ENCODE measurements at places on chromosomes 5 and 9.

- no peak for DNase-seq
These were observed 14.1 kb downstream of the PDLIM4 start for GRCh38 chr5:132271251-132272246.

DNA sequence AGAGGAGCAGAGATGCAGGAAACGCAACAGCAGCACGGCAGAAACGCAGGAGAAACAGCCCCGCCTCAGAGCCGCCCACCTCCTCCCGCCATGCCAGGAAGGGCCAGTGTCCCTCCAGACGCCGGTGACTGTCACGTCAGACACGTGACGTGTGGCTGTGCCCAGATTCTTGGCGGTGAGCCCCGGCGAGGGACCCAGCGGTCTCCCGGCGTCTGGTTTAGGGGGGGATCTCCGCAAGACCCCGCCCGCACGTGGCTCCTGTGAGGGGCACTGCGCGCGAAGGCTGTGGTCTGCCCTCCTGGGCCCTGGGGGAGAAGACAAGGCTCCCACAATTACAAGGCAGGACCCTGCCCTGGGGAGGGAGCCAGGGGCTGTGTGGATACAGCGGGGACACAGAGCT is 2.4 kb upstream of the LCN8 start:
- DNase-seq, result no peak

- DNase-seq, result no peak
These were observed 171.4 kb upstream of the CDH10 start for GRCh38 chr5:24816206-24816605.

DNA sequence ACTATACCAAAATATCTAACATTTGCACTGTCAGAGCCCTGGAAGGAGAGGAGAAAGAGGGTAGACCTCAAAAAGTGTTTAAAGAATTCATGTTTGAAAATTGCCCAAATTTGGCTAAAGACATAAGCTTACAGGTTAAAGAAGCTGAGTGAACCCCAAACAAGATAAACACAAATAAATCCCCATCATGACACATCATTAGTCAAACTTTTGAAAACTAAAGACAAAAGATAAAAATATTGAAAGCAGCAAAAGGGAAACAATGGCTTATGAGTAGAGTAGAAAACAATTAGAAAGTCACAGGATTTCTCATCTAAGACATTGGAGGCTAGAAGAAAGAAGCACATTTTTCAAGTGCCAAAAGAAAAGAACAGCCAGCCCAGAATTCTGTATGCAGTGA is 6.1 kb upstream of the UBLCP1 start:
- DNase-seq, result no peak

GRCh38 chr5:68398146-68398812 is 182.7 kb downstream of the PIK3R1 start:
- DNase-seq, result no peak

DNA sequence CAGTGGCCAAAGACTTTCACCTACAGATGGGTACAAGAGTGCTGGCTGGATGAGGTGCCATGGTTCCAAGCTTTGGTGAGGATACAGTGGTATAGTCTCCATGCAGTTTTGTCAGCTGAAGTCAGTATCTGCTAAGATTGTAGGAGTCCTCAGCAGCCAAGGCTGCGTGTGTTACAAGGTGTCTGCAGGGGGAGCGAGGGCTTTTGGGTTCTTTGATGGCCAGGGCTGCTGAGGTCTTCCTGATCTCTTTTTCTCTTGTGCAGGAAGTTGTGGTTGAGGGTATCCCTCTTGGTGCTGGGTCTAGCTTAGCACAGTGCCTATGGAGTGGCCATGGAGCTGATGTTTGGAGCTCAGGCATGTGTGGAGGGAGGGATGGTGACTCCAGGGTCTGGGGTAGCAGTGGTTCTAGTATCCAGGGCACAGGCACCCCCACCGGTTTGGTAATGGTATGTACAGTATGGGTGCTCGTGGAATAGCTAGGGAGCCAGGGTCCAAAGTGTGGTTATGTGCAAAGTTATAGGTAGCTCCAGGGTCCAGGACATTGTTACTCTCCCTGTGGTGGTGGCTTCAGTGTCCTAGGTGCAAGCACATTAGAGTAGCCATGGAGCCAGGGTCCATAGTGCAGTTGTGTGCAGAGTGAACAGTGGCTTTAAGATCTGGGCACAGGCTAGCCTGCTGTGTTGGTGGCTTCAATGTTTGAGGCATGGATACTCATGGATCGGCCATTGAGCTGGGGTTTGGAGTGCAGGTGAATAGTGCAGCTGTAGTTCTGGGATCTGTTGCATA is 36.7 kb downstream of the CNTLN start:
- DNase-seq, result no peak

DNA sequence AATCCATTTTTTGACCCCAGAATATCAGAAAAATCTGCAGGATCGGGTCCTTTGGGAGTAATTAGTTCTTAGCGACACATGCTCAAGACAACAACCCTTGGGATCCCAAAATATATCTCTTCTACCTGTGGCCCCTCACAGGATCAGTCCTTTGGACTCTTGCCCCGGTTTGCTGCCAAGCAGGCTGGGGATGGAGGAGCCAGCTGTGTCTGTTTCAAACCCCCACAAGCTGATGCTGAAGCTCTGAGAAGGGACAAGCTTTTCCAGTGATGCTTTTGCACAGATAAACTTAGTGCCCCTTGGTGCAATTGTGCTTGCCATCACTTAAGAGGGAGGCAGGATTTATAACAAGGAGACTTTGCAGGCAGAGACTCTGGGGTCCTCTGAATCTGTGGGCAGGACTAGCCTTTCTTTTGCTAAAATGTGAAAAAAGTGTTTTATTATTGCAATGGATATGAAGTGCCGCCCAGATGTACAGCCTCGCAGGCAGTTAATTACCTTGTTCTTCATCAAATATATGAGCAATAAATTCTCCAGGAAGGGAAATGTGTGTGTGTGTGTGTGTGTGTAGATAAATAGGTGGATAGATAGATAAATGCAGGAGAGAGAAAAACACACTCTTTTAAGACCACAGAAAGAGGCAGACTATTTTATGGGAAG is 9.6 kb upstream of the LHX2 start:
- DNase-seq, result no peak

DNA sequence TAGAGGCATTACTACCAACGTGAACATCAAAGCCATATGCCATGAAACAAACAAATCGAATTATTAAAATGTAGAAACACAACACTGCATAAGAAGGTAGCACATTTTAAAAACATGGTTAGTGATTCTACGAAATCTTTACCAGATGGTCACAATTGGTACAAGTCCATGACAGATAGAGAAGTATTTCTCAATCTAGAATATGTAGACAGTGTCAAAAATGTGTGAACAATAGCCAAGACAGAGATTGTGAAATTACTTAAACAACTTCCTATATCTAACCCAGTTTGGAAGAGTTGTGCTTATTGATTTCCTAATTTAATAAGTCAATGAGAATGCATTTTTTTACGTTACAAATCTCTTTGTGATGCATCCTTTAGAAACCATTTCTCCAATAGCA is 1121.6 kb downstream of the MAT2B start:
- no peak for DNase-seq

DNA sequence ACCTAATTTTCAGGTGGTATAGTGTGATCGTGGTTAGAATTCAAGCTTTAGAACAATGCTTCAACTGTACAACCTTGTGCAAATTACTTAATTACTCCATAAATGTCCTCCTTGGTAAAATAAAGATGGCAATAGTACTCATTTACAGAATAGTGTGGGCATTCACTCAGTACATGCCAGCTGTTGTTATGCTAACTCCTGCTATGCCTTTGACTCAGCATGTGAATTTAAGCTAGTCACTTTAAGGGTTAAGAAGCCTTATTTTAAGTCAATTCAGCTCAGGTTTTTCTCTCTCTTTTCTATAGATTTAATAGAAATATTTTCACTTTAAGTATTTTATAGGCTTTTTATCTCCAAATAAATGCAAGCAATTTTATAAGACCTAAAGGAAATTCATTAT is 335.6 kb upstream of the ITGA1 start:
- DNase-seq, result no peak

GRCh38 chr9:37447111-37447510 is 18.1 kb downstream of the ZBTB5 start:
- DNase-seq, result no peak
